ENCODE measurements at places on chromosomes 3 and 15.

DNA sequence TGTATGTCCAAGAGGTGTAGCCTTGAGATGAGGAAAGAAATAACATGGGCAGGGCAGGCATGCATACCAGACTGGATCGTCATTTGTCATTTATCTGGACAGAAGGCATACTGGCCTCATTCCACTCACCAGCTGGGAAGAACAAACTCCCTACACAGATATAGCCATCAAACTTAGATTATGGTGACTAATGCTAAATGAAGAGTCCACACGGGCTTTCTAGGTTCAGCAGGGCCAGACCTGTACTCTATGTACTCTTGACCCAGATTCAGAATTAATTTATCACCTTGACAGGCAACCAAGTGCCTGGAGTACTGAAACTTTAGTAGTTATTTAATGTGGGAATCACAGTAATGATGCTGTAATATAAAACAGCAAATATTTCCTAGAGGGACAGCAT, 164.3 kb upstream of the IL12A start:
- DNase-seq = no peak

GRCh38 chr3:165555785-165556184, 281.4 kb downstream of the BCHE start:
- DNase-seq = no peak

- no peak for DNase-seq
These were observed 15.2 kb downstream of the MRPS22 start for GRCh38 chr3:139358841-139359562.

DNA sequence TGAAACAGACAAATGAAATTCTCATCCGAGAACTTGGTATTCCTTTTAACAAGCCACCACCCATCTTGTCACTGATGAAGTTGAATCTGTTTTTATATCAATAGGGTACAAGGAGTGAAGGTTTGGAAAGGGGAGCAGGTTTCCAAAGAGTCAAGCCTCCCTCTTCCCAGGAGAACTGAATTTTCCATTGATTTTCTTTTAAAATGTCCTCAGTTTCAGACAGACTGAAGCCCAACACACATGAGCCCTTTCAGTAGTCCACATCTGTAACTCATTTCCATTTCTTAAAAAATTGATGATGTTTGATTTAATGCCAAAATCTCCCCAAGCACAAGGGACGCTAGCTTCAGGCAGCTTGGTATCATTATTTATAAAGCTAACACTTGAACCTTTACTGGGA, 187.7 kb downstream of the FOXB1 start:
- DNase-seq = no peak

- DNase-seq = no peak
These were observed 121.6 kb downstream of the EEFSEC start for GRCh38 chr3:128274837-128275236.

- DNase-seq = no peak
These were observed 35.2 kb downstream of the CPN2 start for GRCh38 chr3:194315965-194316361.

- DNase-seq = no peak
These were observed 169.5 kb downstream of the PLD1 start for GRCh38 chr3:171640520-171641412.

- no peak for DNase-seq
These were observed 127.5 kb downstream of the MEGF11 start for GRCh38 chr15:66126031-66126441.
